Calu3 (cell line): ENCODE measurements at places on chromosomes 6 and 20. TPM values are rescaled to one million over a fixed set of nuclear protein-coding genes. Genes with fewer than 3 reads are reported as not detected.

DNA sequence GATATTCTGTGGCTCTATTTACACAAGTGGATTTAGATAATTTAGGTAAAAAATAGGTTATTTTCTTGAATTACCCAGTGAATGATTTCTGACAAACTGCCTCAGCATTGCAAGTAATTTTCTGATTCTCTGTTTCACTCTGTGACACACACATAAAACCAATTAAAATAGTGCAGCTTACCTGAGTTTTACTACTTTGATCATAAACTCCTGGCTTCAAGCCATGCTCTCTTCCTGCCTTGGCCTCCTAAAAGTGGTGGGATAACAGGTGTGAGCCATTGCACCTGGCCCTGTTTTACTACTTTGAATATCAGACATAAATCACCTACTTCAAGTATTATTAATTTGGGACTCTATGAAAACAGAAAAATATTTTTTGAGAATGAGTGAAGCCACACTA, 462.9 kb downstream of the ADGRB3 start:
- no peak for DNase-seq

DNA sequence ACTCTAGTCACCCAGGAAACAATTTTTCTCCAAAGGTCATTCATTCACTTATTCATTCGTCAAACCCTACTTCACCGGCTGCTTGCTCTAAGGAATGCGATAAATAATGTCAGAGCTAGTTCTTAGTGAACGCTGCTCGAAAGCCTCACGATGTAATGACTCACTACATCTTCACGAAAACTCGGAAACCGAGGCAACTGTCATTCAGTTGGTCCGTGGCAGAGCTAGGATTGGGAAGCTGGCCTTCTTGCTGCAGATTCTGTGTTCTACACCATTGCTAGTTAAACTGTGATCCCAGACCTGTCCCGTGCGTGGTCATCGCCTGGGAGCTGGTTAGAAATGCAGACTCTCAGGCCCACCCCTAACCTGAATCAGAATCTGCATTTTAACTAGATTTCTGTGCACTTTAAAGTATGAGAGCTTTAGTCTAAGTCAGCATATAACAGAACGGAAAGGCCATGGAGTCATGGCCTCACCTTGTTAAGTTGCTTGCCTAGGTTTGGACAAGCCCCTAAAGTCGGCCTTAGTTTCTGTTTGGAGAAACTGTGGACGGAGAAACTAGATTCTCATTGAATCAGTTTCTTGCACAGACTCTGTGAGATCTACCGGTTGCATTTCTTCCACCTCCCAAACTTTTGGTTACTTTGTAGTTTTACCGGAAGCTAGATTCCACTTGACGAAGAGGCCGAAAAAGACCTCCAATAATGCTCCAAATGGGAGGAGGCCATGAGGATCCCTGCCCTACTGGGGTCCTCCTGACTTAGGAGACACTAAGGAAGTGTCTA, 651 bp upstream of the CCND3 start:
- no peak for DNase-seq

- DNase-seq = no peak
Observed at GRCh38 chr6:36955671-36956445, 1.3 kb downstream of the PI16 start.

DNA sequence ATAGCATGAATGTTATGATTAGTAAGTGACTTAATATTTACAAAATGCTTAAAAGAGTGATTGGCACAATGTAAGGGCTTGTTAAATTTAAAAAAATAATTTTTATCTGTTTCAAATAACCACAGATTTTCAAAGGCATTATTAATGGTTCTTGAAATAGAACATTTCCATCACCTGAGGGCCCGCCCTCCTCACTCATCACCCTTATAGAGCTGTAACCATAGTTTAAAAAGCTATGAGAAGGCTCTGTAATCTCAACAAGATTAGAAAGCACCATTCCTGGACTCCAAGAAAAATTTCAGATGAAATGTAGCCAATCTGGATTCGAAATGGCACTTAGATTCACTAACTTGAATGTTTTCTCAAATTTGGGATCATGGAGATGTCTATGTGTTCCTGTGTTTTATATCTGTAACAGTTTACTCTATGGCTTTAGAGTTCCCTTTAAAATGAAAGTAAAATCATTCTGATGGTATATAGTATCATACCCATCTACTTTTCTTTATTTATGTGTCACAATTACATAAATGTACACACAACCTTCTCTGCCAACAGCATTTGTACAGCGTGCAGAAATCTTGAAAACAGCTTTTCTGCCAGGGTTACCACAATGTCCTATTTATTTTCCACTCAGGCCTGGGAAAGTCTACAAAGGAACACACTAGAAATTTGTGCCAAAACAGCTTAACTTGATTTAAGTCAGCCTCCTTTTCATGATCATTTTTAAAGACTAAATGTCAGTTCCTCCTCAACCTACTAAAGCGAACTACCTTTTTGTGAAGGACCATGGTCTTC, 207.7 kb downstream of the TBX18 start:
- no peak for DNase-seq

DNA sequence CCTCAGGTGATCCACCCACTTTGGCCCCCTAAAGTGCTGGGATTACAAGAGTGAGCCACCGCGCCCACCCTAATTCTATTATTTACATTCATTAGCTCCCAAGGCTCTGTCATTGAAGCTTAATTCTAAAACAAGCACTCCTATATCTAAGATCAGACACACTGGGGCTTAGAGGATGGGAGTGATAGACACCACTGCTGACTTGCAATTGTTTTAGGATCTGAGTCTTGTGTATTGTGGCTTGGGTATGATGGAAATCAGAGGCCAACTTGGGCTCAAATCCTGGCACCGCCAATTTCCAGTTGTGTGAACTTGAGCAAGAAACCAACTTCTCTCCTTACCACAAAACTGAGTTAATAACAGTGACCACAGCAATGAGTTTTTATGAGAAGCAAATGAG, 34.7 kb downstream of the MTRES1 start:
- no peak for DNase-seq

DNA sequence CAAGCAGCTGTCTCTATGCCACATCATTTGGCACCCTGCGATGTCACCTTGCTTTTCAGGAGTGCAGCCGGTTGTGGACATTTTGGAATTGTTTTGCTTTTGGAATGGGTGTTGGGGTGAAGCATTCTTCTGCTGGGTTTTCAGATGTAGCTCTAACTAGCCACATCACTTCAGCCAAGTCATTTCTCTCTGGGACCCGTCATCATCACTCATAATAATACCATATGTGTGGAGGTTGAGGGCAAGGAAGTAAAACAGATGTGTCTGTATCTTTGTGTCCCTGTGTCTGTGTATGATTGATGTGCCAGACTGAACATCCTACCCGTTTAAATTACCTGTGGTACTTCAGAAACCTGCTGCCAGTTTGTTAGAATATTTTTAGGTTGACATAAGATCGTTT, 49.5 kb upstream of the TULP4 start:
- DNase-seq = no peak

GRCh38 chr6:161189891-161190290, 84.0 kb downstream of the AGPAT4 start:
- DNase-seq = no peak

The MLN gene
- total RNA-seq = not detected in 2 replicates

The LIME1 gene
- 25.8 and 27.1 TPM in 2 replicates for total RNA-seq
